ENCODE measurements at places on chromosomes 4 and X.

GRCh38 chr4:121784975-121785374 is 16.1 kb upstream of the EXOSC9 start:
- no peak for DNase-seq

- DNase-seq: no peak
Measured at GRCh38 chr4:85399270-85399669, 75.7 kb upstream of the ARHGAP24 start.

- DNase-seq: no peak
Measured at GRCh38 chr4:150598909-150599308, 17.0 kb downstream of the MAB21L2 start.

GRCh38 chrX:40391662-40392061 is 189.1 kb upstream of the ATP6AP2 start:
- no peak for DNase-seq

DNA sequence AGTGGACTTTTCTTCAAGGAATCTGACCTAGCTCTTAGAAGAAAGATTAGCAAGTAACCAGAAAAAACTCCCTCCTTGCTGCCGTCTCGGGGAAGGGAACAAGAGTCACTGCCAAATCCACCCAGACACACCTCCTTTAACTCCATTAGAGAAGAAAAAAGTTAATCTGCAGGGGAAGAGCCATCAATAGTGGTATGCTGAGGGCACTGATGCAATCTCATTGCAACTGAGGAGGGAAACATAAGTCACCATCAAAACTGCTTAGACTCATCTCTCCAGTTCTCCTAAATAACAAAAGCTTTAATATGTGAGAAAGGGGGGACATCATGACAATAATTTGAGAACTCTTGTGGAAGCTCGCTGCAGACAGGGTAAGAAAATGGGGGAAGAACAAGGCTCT is 49.3 kb upstream of the MAGED4B start:
- DNase-seq: no peak

DNA sequence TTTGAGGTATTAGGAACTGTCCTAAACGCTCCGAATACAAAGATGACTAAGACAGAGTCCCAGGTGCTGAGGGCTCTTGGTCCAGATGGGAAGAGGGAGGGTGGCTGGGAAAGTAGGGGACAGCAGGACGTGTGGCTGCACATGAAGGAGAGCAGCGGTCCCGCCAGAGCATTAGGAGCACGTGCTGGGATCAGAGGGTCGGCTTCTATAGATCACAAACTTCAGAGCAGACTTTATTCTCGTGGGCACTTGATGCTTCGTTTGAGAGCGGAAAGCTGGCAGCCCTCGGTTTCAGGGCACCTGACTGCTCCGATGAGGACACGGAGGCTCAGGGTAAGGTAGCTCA is 26.1 kb downstream of the ZBTB49 start:
- DNase-seq: no peak
